COLO829 (cell line): ENCODE measurements at places on chromosomes 11 and 22.

GRCh38 chr11:794013-794765 is 3.9 kb downstream of the SLC25A22 start:
- DNase-seq = no peak

GRCh38 chr11:5317292-5317691 is 6.8 kb downstream of the OR51B2 start:
- DNase-seq = no peak

DNA sequence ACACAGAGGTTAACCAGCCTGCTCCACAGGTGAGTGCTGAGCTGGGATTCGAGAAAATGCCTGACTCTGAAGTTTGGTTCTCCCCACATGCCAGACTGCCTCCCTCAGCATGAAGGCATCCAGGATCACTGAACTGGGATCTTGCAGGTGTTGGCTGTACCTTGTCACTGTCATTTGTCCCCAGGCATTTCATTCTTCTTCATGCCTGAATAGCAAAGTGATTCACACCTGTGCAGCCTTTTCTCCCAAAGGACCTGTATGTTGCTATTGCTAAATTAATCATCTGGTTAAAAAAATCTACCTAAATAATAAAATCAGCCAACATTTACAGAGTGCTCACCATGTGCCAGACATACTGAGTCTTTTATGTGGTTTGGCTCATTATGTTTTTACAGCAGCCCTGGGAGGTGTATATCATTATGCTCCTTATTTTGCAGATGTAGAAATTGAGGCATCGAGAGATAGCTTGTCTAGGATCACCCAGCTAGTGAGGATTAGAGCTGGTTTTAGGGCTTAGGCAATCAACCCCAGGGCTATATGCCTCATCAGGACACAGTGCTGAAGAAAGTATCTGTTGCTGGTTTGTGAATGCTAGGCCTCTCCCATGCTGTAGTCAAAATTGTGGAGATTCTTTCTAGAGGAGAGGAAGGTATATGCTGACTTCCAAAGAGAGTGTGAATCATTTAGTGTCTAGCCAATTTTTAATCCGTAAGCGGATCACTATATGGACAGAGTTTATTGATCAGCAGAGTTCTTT is 204.4 kb downstream of the HIPK3 start:
- no peak for DNase-seq

DNA sequence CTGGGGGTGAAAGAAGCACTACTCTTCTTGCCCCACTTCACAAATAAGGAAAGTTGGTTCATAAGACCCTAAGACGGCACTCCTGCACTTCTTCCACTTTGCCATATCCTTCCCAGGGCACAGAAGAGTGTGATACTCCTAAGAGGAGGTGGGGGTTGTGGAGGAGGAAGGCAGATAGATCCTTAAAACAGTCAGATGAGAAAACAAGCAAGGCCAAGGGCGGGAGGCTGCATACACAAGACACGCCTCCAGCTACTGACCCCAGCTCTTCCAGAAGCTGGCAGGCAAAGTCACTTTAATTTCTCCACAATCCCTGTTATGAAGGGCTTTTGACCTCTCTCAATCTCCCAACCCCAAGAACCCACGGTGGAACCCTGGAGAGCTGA is 1.6 kb upstream of the CHRM4 start:
- DNase-seq = no peak

GRCh38 chr11:61292356-61292755 is 2.8 kb downstream of the VWCE start:
- DNase-seq = no peak

GRCh38 chr11:20021212-20021611 is 139.1 kb downstream of the DBX1 start:
- no peak for DNase-seq
